ENCODE measurements at places on chromosomes 11 and 22. TPM values are rescaled to one million over a fixed set of nuclear protein-coding genes. Genes with fewer than 3 reads are reported as not detected.
A peak's percentile ranks its signal among the peaks of the same experiment; 100 is the strongest.

DNA sequence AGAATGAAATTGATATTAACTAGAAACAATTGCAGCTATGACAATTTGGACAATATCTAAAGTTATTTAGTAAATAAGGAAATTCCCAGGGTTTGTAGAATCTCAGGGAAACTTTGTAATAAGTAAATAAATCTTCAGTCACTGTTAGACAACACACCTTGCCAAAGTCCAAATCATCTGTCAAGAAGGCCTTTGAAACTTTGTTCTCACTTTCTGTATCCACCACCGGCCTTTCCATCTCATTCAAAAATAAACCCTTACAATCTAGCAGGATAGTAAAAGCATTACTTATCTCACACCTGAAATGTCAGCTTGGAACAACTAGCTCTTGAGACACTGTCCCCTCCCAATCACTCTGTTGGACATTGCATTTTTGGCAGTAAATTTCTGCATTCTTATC, 7.9 kb downstream of the NNMT start:
- DNase-seq: no peak

- DNase-seq: peak; percentile 92
These were observed 847 bp downstream of the ME3 start for GRCh38 chr11:86671531-86672006.

GRCh38 chr11:111933872-111934271, 3.3 kb upstream of the DIXDC1 start:
- no peak for DNase-seq

DNA sequence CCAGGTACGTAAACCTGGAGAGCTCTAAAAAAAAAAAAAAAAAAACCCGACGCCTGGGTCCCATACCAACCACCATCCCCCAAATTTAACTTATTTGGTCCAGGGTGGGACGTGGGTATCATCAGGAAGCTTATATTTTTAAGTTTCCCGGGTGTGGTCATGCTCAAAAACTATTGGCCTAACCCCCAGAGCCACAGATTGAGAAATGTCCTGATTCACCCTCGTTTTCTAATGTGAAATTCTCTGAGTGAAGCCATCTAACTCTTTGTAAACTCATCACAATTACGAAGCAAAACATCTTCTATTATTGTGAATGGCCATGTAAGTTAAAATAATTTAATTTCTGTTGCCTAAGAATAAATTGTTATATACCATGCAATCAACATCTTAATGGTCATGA, 29.6 kb downstream of the PAK1 start:
- no peak for DNase-seq

- DNase-seq: no peak
These were observed 18.1 kb upstream of the CSTF3 start for GRCh38 chr11:33179348-33179803.

- peak; percentile 61 for DNase-seq
These were observed 7.6 kb downstream of the CARS1 start for GRCh38 chr11:3049430-3050243.

DNA sequence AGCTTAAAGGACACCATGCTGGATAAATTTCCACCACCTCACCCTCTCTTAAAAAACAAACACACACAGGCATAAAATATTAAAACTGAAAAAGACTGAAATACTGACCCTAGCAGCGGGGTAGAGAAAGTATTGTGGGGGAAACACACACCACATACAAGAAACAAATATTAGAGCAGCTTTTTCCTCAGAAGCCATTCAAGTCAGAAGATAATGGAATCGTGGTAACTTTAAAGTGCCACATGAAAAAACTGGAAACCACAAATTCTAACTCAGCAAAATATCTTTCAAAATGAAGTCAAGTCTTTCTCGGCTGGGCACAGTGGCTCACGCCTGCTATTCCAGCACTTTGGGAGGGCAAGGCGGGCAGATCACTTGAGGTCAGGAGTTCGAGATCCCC, 223.2 kb downstream of the DYNC2H1 start:
- DNase-seq: no peak

GRCh38 chr11:10095412-10096208, 198.4 kb downstream of the SBF2 start:
- DNase-seq: no peak

Gene SNU13
- 229 TPM for total RNA-seq

Gene GDPD4
- total RNA-seq: not detected

Gene APOA5
- not detected for total RNA-seq

Gene C22orf31
- not detected for total RNA-seq

Gene CCDC157
- total RNA-seq: 0.37 TPM

Gene GVQW3
- 2.3 TPM for total RNA-seq

Gene VSIG10L2
- total RNA-seq: not detected

Gene IGF2
- total RNA-seq: 88.2 TPM

Gene MYBPC3
- total RNA-seq: 2,596 TPM

Gene API5
- total RNA-seq: 41.0 TPM

All from left ventricle myocardium superior (tissue), 1 donor.